Karpas-422 (cell line): ENCODE measurements at places on chromosomes 12 and 14. TPM values are rescaled to one million over a fixed set of nuclear protein-coding genes. Genes with fewer than 3 reads are reported as not detected.

GRCh38 chr12:49811961-49812401 lies 16.2 kb downstream of the NCKAP5L start:
- H3K36me3 ChIP-seq: peaks cover 11% of the 10 kb centered on the region
- H3K4me3 ChIP-seq: 0 out of 2 replicates have a peak overlapping the region, but pooled peaks have one; percentile 2
- no peaks in the 10 kb centered on the region for H3K27me3 ChIP-seq
- peaks cover 44% of the 10 kb centered on the region for H3K4me1 ChIP-seq
- no peak for DNase-seq

DNA sequence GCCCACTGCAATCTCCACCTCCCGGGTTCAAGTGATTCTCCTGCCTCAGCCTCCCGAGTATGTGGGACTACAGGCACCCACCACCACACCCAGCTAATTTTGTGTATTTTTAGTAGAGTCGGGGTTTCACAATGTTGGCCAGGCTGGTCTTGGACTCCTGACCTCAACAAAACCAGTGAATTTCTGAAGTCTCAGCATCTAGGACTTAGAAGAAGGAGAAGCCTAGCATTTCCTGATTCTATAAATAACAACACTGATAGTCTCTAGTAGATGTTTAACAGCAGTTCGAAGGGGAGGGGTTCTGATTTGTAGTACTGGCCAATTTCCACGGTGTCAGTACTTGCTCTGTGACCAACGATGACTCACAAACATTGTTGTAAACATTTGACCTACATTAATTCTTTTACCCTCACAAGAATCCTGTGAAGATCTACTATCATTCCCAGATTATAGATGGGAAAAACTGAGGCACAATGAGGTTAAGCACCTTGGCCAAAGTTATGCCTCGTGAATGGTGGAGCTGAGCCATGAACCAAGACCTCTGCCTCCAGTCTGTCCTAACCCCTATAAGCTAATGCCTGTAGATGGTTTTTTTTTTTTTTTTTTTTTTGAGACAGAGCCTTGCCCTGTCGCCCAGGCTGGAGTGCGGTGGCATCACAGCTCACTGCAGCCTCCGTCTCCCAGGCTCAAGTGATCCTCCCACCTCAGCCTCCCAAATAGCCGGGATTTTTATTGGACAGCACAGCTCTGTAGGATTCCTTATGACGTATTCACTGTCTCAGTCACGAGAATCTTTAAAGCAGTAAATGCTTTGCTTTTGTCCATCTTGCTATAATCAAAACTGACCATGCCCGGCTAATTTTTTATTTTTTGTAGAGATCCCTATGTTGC lies 5.2 kb downstream of the P2RX4 start:
- no peak overlapping the region for H3K4me3 ChIP-seq
- peaks cover 10% of the 10 kb centered on the region for H3K4me1 ChIP-seq
- H3K27ac ChIP-seq: no peak overlapping the region
- no peaks in the 10 kb centered on the region for H3K27me3 ChIP-seq
- no peak for DNase-seq

GRCh38 chr12:59820594-59821011 lies 224.8 kb downstream of the SLC16A7 start:
- no peak overlapping the region for H3K27ac ChIP-seq
- no peak for DNase-seq
- no peaks in the 10 kb centered on the region for H3K27me3 ChIP-seq
- H3K4me3 ChIP-seq: no peak overlapping the region
- H3K36me3 ChIP-seq: no peaks in the 10 kb centered on the region
- no peaks in the 10 kb centered on the region for H3K4me1 ChIP-seq

- H3K27ac ChIP-seq: no peak overlapping the region
- no peaks in the 10 kb centered on the region for H3K36me3 ChIP-seq
Observed at GRCh38 chr14:88852632-88853031, 28.2 kb downstream of the TTC8 start.

COA8 gene
- 62.9 and 63.5 TPM in 2 replicates for total RNA-seq

- H3K27me3 ChIP-seq: no peaks in the 10 kb centered on the region
- H3K27ac ChIP-seq: peak within 1 kb of the TSS; percentile 95
- H3K36me3 ChIP-seq: peaks cover 29% of the 10 kb centered on the region
- H3K4me3 ChIP-seq: peak within 1 kb of the TSS; percentile 77
Observed at GRCh38 chr12:21526053-21526452, at the start of gene SPX. SPX (plus strand) TSS chr12:21526296; CDS start chr12:21526473, 177 bp downstream.

TSPAN19 gene
- total RNA-seq: not detected in 2 replicates

DNA sequence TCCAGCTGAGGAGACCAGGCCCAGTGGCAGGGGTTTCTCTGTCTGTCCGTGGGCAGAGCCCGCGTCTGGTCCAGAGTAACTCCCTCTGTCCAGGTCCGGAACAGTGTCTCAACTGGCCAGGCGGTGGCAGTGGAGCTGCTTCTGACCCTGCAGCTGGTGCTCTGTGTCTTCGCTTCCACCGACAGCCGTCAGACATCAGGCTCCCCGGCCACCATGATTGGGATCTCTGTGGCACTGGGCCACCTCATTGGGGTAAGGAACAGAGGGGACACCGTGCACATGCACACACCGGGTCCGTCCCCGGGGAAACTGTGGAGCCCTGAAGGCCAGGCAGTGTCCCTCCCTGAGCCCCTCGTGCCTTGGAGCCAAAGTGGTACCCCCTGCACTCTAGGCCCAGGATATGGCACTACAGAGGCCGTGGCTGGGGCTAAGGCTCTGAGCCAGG lies 1.5 kb downstream of the AQP6 start:
- no peaks in the 10 kb centered on the region for H3K4me1 ChIP-seq
- no peak overlapping the region for H3K27ac ChIP-seq
- H3K27me3 ChIP-seq: no peaks in the 10 kb centered on the region

GRCh38 chr12:50073712-50074111 lies 11.4 kb upstream of the SMARCD1 start:
- 0 out of 2 replicates have a peak, but pooled peaks cover 2% of the 10 kb centered on the region for H3K36me3 ChIP-seq
- DNase-seq: no peak
- no peak overlapping the region for H3K4me3 ChIP-seq
- H3K27ac ChIP-seq: no peak overlapping the region
- peaks cover 39% of the 10 kb centered on the region for H3K4me1 ChIP-seq
- H3K27me3 ChIP-seq: no peaks in the 10 kb centered on the region

DNA sequence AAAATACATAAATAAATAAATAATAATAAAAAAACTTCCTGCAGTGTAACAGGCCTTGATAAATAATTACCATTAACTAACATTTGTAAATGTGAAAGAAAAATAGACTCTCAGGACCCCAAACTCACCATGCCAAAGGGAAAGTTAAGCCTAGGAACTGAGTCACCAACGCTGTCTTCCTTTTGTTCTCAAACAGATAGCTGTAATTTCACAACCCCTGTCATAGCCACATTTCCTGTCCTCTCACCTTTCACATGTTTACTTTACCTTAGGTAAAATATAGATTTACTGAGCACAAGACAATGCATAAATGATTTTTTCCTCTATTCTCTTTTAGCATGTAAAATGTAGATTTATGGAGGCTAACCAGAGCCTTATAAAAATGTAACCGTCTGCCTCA lies 35.9 kb upstream of the CHST11 start:
- no peak overlapping the region for H3K4me3 ChIP-seq
- peaks cover 9% of the 10 kb centered on the region for H3K4me1 ChIP-seq
- H3K27me3 ChIP-seq: no peaks in the 10 kb centered on the region
- H3K27ac ChIP-seq: no peak overlapping the region
- DNase-seq: no peak

DNA sequence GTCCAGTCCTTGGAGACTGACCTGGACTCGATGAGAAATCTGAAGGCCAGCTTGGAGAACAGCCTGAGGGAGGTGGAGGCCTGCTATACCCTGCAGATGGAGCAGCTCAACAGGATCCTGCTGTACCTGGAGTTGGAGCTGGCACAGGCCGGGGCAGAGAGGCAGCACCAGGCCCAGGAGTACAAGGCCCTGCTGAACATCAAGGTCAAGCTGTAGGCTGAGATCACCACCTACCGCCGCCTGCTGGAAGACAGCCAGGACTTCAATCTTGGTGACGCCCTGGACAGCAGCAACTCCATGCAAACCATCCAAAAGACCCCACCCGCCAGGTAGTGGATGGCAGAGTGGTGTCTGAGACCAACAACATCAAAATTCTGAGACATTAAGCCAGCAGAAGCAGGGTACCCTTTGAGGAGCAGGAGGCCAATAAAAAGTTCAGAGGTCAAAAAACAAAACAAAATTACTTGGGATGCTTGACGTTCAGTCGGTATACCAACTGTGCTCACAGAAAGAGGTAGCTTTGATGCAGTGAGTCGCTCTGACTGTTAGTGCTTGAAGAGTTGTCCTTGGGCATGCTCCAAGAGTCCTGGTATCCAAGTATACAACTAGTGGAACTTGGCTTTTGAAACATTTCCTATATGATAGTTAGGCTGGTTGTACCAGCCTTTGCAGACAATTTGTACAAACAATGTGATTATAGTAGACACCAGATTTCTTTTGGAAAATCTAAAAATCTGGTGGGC lies 4.8 kb downstream of the MED6 start:
- no peaks in the 10 kb centered on the region for H3K27me3 ChIP-seq
- H3K27ac ChIP-seq: no peak overlapping the region
- H3K36me3 ChIP-seq: peaks cover 64% of the 10 kb centered on the region
- no peak for DNase-seq

DNA sequence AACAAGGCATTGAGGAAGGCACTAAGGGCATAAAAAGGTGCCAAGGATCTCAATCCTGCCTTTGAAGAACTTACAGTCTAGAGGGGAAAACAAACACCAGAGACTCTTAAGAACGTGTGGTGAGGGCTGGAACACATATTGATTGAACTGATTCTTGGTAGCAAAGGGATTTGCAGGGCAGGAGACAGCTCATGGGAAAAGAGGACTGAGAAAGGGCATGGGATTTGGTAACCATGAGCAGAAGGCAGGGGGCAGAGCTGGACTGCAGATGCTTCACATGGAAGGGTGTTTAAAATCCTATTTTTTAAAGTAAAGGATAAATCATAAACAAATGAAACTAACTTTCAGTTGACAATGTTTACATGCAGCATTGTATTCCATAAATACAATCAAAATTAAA lies 203.1 kb downstream of the ITPR2 start:
- peaks cover 25% of the 10 kb centered on the region; the same call in 1 of the 2 replicates for H3K36me3 ChIP-seq
- H3K27ac ChIP-seq: no peak overlapping the region
- no peaks in the 10 kb centered on the region for H3K27me3 ChIP-seq

GRCh38 chr14:37615582-37616289 lies 20.3 kb downstream of the TTC6 start:
- DNase-seq: no peak
- H3K27ac ChIP-seq: no peak overlapping the region
- H3K4me3 ChIP-seq: no peak overlapping the region
- H3K27me3 ChIP-seq: no peaks in the 10 kb centered on the region
- no peaks in the 10 kb centered on the region; the same call in 1 of the 2 replicates for H3K36me3 ChIP-seq

IFNG gene
- not detected in 2 replicates for total RNA-seq

DNA sequence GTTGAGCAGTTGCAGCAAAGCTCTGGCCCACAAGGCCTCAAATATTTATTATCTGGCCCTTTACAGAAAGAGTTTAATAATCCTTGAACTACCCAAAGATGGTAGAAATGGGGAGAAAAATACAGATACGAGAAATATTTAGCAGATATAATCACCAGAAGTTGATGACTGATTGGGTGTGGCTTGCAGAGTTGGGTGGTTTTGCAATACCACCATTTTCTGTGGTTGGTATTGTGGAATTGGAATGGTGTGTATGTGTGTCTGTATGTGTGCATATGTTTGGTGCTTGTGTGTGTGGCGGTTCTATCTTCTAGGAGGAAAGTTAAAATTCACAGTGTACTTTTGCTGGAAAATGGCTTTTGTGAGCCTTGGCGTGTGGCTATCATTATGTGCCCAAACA lies 85.4 kb upstream of the MANSC4 start:
- H3K4me3 ChIP-seq: no peak overlapping the region
- H3K36me3 ChIP-seq: no peaks in the 10 kb centered on the region
- DNase-seq: no peak
- no peak overlapping the region for H3K27ac ChIP-seq

GRCh38 chr12:109779382-109779781 lies 53.8 kb downstream of the TRPV4 start:
- H3K36me3 ChIP-seq: no peaks in the 10 kb centered on the region
- no peak overlapping the region for H3K27ac ChIP-seq
- no peak overlapping the region for H3K4me3 ChIP-seq
- peak; percentile 58 for DNase-seq
- no peaks in the 10 kb centered on the region for H3K27me3 ChIP-seq

RPS6KA5 gene
- total RNA-seq: 5.5 and 7.8 TPM in 2 replicates

NINJ2 gene
- total RNA-seq: 1.8 and 2.4 TPM in 2 replicates

- H3K27me3 ChIP-seq: no peaks in the 10 kb centered on the region
- H3K36me3 ChIP-seq: no peaks in the 10 kb centered on the region
- H3K27ac ChIP-seq: no peak overlapping the region
- no peak for DNase-seq
- no peak overlapping the region for H3K4me3 ChIP-seq
Observed at GRCh38 chr14:89621791-89622638, 205.0 kb upstream of the FOXN3 start.

TAS2R10 gene
- total RNA-seq: 1.5 and 7.3 TPM in 2 replicates

NTF3 gene
- not detected in 2 replicates for total RNA-seq

DNA sequence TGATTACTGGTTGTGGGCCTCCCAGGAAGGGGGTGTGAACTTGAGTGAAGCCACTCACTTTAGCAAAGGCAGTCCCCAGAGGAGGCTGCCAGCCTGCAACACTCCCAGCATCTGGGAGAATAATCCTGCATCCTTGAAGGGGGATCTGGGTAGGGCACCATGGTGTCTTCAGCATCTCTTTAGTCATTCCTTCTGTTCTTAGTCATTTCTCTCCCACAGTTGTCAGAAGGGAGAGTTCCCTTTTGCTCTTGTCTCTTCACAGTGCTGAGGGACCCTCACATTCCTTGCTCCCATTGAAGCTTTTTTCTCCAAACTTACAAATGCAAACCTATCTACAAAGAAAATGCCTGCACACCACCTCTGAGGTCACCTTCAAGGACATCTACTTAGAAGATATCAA lies 48.1 kb upstream of the CIT start:
- H3K4me3 ChIP-seq: no peak overlapping the region
- H3K36me3 ChIP-seq: no peaks in the 10 kb centered on the region
- no peak overlapping the region for H3K27ac ChIP-seq
- no peak for DNase-seq

GRCh38 chr14:70934502-70935134 lies 27.4 kb downstream of the PCNX1 start:
- no peaks in the 10 kb centered on the region for H3K27me3 ChIP-seq
- no peak overlapping the region for H3K27ac ChIP-seq
- peaks cover 15% of the 10 kb centered on the region for H3K4me1 ChIP-seq
- no peak for DNase-seq

GRCh38 chr14:91416744-91417119 lies 888 bp downstream of the CCDC88C start:
- H3K4me1 ChIP-seq: peaks cover 57% of the 10 kb centered on the region
- H3K4me3 ChIP-seq: peak overlapping the region; percentile 78
- peak; percentile 74 for DNase-seq
- peak overlapping the region; percentile 93 for H3K27ac ChIP-seq
- H3K36me3 ChIP-seq: peaks cover 27% of the 10 kb centered on the region

RHEBL1 gene
- 4.1 and 5.1 TPM in 2 replicates for total RNA-seq
